Camera-type eye (tissue), 1 donor: ENCODE measurements at places on chromosomes 12 and 14. TPM values are rescaled to one million over a fixed set of nuclear protein-coding genes. Genes with fewer than 3 reads are reported as not detected.

The TMPRSS12 gene
- not detected for total RNA-seq

The GDF3 gene
- total RNA-seq = not detected

The ACVR1B gene
- total RNA-seq = 31.8 TPM

The SCNN1A gene
- 4.9 TPM for total RNA-seq

The OVCH1 gene
- 0.33 TPM for total RNA-seq

The FAM90A1 gene
- 0.16 TPM for total RNA-seq

The KRT86 gene
- not detected for total RNA-seq

The SYCP3 gene
- not detected for total RNA-seq

The ENDOU gene
- 1.4 TPM for total RNA-seq

The UTP20 gene
- 24.3 TPM for total RNA-seq

The RPS6KA5 gene
- 26.5 TPM for total RNA-seq

The CABP1 gene
- 5.7 TPM for total RNA-seq

The GATC gene
- total RNA-seq = 40.0 TPM

The L3HYPDH gene
- 52.3 TPM for total RNA-seq

The HOXC13 gene
- not detected for total RNA-seq

The LGR5 gene
- 7.6 TPM for total RNA-seq

The NAV3 gene
- 61.2 TPM for total RNA-seq

The SMIM41 gene
- total RNA-seq = not detected

The ESPL1 gene
- total RNA-seq = 6.7 TPM

The SOS2 gene
- total RNA-seq = 65.2 TPM

The TC2N gene
- 12.0 TPM for total RNA-seq

The FAIM2 gene
- total RNA-seq = 26.3 TPM

The BLOC1S1 gene
- 95.7 TPM for total RNA-seq

The RNASE3 gene
- not detected for total RNA-seq

The ANO2 gene
- 94.8 TPM for total RNA-seq

The TRIM9 gene
- total RNA-seq = 64.8 TPM

The KRT6C gene
- not detected for total RNA-seq

The IL31 gene
- not detected for total RNA-seq

The NELL2 gene
- total RNA-seq = 195 TPM

The AMN gene
- total RNA-seq = 0.33 TPM

The NKX2-1 gene
- total RNA-seq = not detected

The GRIP1 gene
- total RNA-seq = 50.9 TPM

The TSPAN8 gene
- 1.4 TPM for total RNA-seq

The ESYT1 gene
- total RNA-seq = 59.4 TPM

The CCDC177 gene
- total RNA-seq = 3.7 TPM

The ADAM20 gene
- total RNA-seq = 4.0 TPM

The AICDA gene
- 0.66 TPM for total RNA-seq

The SOCS2 gene
- 39.3 TPM for total RNA-seq

The LALBA gene
- total RNA-seq = not detected

The ARMH4 gene
- 44.6 TPM for total RNA-seq

The CRACR2A gene
- 2.7 TPM for total RNA-seq

The LYZ gene
- total RNA-seq = 104 TPM

The SYT10 gene
- 2.9 TPM for total RNA-seq

The HELB gene
- total RNA-seq = 14.5 TPM

The PAH gene
- 1.3 TPM for total RNA-seq

The PLEKHH1 gene
- 25.3 TPM for total RNA-seq
